ENCODE measurements at places on chromosomes 4 and X.

DNA sequence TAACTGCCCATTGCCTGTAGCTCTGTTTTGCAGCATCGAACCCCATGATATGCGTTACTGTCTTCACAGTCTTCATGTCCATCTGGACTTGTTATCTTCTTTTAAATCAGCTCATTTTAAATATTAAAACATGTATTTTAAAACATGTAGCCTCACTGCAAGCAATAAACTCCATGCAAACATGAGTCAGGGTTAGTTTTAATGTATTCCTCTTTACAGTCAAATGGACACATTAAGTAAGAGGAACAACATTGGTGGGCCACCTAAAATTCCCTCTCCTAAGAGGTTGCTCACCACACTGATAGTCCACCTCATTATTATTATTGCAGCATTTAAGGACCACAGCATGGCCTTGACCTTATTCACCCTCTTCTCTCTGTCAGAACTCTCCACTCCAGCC, 74.1 kb downstream of the CLCN5 start:
- no peak for DNase-seq

DNA sequence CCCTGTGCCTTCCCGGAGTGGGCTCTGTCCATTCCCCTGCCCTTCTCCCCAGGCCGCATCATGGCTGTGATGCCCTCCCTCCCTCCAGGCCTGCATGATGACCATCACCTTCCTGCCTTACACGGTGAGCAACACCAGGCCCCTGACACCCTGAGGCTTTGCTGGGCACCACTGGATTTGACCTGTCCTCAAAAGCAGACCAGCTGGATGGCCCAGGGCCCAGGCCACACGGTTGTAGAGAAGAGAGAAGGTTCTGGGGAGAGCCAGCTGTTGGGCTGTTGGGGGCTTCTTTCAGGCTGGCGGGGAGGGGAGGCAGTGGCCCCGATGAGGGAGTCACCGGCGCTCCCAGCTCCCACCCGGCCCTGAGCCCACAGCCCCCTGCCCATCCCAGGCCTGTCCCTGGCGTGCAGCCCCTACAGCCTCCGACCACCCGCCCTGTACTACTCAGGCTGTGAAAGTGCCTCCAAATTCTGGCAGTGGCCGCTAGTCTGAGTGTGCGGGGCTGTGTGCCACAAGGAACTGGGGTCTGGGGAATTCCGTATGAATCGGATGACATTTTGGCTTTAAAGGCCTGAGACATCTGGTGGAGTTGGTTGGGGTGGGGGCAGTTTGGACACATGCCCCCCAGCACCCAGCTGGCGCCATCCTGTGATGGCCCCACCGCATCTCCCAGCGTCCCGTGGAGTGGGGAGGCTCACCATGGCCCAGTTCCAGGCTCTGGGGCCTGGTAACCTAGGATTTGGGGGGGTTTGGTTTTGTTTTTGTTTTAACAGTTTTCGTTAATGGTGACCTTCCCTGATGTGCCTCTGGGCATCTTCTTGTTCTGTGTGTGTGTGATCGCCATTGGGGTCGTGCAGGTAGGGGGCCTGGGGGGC, 19.6 kb downstream of the TMEM175 start:
- DNase-seq, result no peak

- no peak for DNase-seq
These were observed 613 bp upstream of the TMEM47 start for GRCh38 chrX:34657726-34658070.

DNA sequence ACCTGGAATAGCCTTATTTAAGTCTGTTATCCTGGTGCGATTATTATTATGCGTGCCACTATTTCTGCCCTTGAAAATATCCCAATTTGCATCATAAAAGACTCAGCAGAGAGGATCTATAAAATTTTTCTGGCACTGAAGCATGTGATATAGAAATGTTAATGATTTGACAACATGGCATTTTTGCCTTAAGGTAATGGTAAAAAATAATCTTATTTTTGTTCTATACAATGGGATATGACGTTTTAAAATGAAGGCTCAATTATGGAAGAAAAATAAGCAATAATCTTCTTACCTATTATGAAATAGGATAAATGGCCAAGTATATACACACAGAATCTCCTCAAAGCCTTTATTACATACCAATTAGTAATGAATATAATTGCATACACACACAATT, 113.5 kb downstream of the PDGFC start:
- peak; percentile 7 for DNase-seq

DNA sequence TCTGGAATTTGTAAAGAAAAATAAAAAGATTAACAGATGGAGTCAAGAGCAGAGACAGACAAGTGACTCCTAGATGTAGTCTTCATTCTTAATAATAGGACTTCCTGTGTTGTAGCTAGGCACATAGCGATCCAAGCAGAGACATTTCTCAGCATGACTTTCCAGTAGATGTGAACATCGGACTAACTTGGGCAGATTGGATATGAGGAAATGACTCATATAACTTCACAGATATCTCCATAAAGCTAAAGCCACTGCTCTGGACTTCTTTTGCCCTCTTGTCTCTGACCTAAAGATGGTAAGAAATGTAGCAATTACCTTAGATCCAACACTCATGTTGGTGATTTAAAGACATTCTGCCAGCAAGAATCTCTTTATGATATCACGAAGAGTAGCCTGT, 131.7 kb downstream of the EPHA5 start:
- no peak for DNase-seq

DNA sequence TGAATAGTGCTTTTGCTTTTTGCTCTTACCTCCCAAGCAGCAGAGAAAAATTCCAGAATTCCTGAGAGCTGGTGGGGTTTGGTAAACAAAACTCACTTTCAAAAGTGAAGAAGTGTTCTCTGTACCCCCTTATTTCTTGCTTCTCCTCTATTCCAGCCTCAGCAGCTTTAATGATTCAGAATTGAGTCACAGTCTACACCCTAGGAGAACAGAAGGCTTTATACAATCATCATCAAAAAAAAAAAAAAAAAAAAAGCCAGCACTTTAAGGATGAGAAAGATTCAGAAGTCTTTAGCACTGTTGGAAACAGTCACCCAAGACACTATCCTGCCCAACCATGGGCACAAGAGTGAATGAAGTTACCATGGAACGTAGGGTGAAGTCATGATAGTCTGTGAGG, 1583.1 kb upstream of the PCDH10 start:
- no peak for DNase-seq

GRCh38 chr4:183611210-183611830, 47.7 kb downstream of the RWDD4 start:
- DNase-seq, result no peak

DNA sequence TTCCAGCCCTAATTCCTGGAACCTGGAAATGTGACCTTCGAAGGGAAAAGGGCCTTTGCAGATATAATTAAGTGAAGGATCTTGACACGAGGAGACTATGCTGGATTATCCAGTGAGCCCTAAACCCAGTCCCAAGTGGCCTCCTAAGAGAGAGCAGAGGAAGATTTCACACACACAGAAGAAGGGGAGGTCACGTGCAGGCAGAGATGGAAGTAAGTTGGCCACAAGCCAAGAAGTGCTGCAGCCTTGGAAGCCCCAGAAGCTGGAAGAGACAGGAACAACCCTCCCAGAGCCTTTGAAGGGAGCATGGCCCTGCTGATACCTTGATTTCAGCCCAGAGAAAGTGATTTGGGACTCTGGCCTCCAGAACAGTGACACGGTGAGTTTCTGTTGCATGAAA, 51.9 kb downstream of the EVC2 start:
- no peak for DNase-seq

GRCh38 chr4:99654361-99654761, 3.3 kb downstream of the C4orf54 start:
- no peak for DNase-seq

- no peak for DNase-seq
These were observed 14.9 kb downstream of the ABCG2 start for GRCh38 chr4:88143504-88143903.

- DNase-seq, result no peak
These were observed 10.4 kb downstream of the PALLD start for GRCh38 chr4:168507178-168507815.

GRCh38 chr4:108588878-108589277, 31.5 kb upstream of the RPL34 start:
- no peak for DNase-seq
